ENCODE measurements at places on chromosomes 4 and X.

DNA sequence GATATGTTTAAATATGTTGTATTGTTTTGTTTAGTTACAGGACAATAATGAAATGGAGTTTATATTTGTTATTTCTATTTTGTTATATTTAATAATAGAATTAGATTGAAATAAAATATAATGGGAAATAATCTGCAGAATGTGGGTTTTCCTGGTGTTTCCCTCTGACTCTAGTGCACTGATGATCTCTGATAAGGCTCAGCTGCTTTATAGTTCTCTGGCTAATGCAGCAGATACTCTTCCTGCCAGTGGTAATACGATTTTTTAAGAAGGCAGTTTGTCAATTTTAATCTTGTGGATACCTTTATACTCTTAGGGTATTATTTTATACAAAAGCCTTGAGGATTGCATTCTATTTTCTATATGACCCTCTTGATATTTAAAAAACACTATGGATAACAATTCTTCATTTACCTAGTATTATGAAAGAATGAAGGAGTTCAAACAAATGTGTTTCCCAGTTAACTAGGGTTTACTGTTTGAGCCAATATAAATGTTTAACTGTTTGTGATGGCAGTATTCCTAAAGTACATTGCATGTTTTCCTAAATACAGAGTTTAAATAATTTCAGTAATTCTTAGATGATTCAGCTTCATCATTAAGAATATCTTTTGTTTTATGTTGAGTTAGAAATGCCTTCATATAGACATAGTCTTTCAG is 26.9 kb downstream of the NUDT6 start:
- no peak for DNase-seq

DNA sequence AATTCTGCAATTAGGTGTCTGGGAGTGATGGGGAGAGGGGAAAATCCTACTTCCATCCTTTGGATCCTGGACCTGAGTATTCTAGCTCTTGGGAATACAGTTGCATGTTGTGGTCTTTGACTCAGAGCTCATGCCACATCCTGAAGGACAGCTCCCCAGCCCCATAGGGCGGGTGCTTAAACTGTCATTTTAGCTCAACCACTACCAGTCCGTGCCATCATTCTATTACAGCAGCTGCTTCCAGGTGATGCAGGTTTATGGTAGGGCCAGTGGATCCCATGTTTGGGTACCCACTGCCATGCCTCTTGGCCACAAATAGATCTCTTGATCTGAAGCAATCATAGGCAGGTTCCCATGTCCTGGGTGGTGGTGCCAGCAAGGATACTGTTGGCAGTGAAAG is 34.7 kb downstream of the CCKAR start:
- DNase-seq = peak; percentile 14

DNA sequence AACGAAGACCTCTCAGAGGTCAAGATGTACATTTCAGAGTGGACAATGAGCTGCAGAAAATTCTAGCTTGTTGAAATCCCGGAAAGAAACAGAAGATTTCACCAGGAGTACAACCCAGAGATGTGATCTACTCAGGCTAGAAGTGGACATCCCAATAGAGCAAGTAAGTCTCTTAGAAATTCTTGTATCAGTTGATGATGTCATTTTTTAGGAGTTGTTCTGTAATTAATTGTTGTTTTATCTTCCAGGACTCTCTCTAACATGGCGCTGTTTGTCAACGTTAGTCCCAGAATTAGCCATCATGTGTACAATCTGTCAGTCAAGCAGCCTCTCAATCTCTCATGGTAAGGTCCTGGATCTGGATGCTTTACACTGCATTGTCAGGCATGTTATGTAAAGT is 174.4 kb downstream of the GRIA3 start:
- DNase-seq = no peak

- DNase-seq = no peak
Observed at GRCh38 chr4:111797455-111798163, 347.6 kb upstream of the FAM241A start.

- no peak for DNase-seq
Observed at GRCh38 chr4:52843958-52844357, 18.2 kb upstream of the RASL11B start.

- DNase-seq = no peak
Observed at GRCh38 chrX:154495472-154495922, 5.1 kb upstream of the SLC10A3 start.

DNA sequence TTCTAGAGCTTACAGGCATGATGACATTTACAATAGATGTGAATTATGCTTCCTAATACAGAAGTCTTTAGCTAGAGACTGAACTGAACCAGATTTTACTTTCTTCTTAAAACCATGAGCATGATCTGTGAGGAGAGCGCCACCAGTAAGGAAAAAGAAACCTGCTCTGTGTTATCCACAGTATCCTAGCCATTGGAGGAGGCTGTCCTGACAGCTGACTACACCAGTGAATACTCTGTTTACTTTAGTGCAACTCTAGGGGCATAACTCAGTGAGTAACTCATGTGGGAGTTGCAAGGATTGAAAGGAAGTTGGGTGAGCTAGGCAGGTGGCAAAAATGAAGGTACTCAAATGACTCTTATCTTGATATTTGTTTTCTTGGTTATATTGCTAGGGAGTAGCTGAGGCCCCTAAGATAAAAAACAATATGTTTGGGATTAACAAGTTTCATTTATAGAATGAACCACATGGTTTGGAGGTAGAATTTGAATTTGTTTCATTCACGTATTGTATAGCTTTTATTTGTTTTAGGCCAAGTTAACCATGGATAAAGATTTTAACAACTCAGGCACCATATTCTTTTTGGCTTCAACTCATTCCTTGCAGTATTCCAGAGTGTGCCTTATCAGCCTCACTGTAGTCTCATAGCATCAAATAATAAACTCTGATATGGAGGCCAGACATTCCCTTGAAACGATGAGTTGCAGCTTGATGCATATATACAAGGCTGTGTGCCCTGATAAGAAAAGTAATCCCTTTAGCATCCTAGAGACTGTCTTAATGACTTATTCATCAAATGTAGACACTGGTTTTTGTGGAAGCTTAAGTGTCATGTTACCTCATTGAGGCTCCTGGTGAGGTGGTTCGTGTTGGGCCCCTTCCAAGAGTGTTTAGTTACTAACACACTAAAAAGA is 2.5 kb downstream of the BMP3 start:
- DNase-seq = no peak

- DNase-seq = no peak
Observed at GRCh38 chr4:95092766-95093165, 335.0 kb downstream of the BMPR1B start.

DNA sequence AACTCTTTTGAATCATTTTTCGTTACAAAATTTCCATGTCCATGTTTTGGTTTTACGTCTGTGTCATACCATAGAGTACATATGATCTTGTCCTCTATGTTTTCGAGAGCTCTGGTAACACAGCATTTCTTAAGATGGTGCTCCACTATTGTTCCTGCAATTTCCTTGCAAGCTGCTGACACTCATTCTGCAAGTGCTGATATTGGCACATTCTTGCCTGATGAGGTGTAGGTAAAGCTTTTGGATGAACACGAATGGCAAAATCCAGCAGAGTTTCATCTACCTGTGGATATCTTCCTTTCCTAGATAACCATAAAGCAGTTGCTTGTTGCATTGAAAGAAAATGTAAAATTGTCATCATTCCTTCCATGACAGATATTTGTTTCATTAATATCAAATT is 41.3 kb downstream of the MAGEB17 start:
- DNase-seq = no peak

DNA sequence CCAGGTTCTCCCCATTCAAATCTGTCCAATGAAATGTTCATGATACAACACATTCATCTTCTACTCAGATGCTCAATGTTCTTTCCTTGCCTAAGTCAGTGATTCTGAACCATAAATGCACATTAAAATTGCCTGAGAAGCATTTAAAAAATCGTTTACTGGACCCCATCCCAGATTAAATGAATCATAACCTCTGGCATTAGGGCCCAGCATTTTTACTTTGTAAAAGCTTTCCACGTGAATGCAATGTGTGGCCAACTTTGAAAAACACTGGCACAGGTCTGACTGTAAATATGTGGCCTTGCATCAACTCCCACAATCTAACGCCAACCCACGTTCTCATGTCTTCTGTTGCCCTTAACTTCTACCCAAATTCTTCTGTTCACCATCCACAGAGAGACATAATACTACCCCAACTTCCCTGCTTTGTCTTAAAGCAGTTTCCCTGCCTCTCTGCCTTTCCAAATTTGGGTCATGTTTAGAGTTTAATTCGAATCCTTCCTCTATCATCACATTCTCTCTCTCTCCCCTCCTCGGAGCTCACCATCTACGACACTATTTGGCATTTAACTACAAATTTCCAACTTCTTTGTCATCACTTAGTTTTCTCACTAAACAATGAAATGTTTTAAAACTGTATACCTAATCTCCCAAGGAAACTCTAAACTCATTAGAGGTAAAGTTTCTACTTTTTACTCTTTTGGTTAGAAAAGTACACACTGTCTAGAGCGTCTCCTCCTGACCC is 78.7 kb downstream of the PRKG2 start:
- peak; percentile 38 for DNase-seq

GRCh38 chr4:1493540-1494287 is 87.5 kb upstream of the NKX1-1 start:
- no peak for DNase-seq

DNA sequence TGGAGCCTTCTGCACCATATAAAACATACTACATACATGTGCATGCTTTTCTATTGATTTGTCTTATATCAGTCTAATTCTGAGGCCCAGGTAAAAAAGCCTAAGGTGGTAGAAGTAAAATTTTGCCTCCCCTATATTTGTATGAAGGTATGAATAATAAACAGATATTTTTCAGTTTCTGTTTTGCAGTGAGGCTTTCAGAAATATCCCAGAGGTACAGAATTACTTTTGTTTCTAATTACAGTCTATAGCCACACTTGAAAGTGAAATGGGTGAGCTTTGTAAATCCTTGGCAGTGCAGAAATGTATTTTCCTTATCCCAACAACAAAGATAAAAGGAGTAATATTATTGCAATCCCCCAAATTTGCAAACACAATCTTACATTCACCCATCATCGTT is 59.5 kb downstream of the DDX60 start:
- no peak for DNase-seq

DNA sequence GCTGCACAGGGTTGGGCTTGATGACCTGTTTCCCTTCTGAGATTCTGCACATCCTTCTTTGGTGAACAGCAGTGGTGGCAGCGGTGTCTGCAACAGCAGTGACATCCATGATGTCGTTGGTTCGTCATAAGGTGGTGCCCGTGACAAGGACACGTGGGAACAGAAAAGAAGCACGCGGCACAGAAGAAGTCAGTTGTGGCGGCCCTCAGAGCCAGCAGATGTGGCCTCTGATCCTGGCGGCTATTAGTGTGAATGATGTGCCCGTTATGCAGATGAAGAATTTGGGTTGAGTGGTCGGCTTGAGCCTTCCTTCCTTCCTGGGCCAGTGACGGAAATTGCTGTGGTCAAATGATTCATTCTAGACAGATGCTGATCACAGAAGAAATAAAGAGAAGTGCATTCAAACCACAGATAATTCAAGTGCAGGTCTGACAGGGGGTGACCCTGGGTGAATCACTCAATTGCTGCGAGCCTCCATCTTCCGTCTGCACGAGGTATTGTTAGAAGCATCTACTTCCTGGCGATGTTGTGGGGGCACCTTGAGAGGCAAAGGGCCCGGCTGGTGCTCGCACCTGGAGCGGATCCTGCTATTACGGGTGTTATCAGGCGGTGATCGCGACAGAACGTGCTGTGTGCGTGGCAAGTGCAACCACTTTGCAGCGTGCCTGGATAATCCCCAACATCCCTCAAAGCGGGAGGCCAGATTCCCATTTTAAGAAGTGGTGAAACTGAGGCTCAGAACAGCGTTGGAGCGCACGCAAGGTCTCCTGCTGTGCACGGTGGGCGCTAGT is 215.2 kb upstream of the PSAPL1 start:
- DNase-seq = peak; percentile 100

DNA sequence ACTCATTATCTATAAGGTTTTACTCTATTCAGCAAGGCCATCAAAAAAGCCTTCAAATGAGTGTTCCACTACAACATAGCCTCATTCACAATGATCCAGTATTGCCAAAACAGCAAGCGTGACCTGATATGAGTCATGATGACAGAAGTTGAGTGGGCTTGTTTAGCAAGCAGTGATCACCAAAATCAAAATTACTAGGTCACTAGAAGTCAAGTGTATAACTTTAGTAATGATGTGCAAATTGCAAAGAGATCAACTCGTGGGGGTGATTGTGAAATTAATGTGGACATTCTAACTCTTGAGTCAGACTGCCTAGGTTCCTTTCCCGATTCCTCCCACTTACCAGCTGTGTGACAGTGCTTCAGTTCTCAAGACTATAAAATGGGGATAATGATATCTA is 124.5 kb downstream of the CHM start:
- DNase-seq = peak; percentile 56

GRCh38 chrX:119655125-119655524 is 37.8 kb downstream of the SEPTIN6 start:
- peak; percentile 62 for DNase-seq

- DNase-seq = no peak
Observed at GRCh38 chr4:24765376-24765988, 29.9 kb upstream of the SOD3 start.

- peak; percentile 32 for DNase-seq
Observed at GRCh38 chr4:41887821-41888686, 47.2 kb upstream of the TMEM33 start.

- DNase-seq = no peak
Observed at GRCh38 chr4:141705048-141705746, 68.8 kb downstream of the IL15 start.

- DNase-seq = no peak
Observed at GRCh38 chr4:153502584-153502983, 36.4 kb downstream of the TMEM131L start.

DNA sequence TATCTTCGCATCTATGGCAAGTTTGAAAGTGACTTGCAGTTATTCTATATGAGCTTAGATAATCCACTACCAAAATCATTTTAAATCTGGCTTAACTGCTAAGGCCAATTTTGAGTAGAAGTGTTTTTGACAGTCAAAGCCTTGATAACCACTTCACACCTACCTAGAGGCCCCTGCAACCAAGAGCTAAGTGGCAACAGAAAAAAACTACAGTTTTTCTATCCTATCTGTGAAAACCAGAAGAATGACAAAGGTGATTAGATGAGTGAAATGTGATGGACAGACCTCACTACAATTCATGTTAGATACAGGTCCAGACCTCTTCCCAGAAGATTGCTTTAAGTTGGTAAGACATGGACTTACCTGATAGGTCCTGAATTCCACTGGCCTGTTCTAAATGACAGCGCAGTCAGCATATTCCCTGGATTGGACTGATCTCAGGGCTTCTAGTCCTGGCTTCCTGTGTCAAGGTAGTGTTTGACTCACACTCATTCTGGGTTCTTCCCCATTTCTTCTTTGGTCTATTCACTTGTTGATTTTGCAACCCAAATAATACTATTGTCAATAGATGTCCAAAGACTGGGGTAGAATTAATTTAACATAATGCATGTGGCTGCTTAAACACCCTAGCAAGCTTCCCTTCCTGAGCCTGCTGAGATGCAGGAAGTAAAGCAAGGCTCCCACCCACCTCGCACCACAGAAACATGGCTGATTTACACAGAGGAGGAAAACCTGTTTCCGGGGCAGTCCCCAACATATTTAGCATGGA is 65.1 kb downstream of the PPP3CA start:
- no peak for DNase-seq
